ENCODE measurements at places on chromosomes 2 and 18.
A peak's percentile ranks its signal among the peaks of the same experiment; 100 is the strongest.

- no peak for DNase-seq
These were observed 115.9 kb downstream of the SH3RF3 start for GRCh38 chr2:109244750-109245382.

GRCh38 chr2:235330775-235331451 lies 162.9 kb upstream of the AGAP1 start:
- no peak for DNase-seq

DNA sequence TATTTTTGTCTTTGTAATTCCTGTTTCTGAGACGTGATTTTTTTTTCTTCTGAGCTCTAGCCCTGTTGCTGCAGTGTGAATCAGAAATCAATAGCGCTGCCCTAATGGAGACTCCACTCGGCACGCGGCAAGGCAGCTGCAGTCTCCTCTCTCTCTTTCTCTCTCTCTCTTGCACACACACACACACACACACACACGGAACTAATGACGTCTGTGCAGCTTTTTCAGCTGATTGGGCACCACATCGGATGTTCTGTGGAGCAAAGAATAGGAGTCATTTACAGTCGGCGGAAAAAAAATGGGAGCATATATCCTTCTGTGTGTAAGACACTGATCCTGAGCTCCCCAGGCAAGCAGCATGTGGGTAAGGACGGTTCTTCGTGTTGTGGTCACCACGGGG lies 2.0 kb upstream of the MYT1L start:
- no peak for DNase-seq

DNA sequence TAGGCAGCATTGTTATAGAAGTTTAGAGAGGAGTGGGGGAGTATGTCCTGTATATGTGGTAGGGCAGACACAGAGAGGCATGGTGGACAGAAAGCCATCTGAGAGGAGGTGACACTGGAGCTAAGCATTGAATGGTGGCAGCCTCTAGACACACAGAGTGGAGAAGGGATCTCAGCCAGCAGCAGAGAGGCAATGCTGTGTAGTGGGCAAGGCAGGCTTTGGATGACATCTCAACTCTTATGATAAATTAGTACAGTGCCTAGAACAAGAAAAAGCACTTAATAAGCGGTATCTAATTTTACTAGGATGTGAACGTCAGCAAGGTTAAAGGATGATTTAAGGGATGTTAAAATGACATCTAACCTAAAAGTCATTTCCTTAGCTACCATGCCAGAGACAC lies 22.5 kb upstream of the CERS6 start:
- no peak for DNase-seq

- DNase-seq: no peak
These were observed 407.5 kb downstream of the RNF144A start for GRCh38 chr2:7324706-7325105.

- no peak for DNase-seq
These were observed 277.7 kb upstream of the FBXO11 start for GRCh38 chr2:48183991-48184390.

GRCh38 chr2:171941316-171941699 lies 19.0 kb downstream of the HAT1 start:
- DNase-seq: no peak

DNA sequence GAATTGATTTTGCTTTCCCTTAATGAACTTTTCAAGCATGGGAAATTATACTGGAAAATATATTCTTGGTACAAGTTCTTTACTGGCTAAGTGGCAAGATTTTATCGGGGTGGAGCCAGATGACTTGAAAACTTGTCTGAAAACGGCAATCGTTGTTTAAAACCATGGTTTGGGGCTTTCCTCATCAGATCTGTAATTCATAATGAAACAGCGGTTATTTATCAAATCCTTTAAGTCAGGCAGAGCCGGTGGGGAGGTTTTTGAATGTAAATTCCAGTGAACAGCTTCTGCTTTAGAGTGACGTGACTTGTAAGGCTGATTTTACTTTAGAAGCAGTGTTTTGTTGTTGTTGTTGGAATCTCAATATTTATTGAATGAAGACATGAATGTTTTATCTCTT lies 2.6 kb downstream of the SEC11C start:
- DNase-seq: no peak

DNA sequence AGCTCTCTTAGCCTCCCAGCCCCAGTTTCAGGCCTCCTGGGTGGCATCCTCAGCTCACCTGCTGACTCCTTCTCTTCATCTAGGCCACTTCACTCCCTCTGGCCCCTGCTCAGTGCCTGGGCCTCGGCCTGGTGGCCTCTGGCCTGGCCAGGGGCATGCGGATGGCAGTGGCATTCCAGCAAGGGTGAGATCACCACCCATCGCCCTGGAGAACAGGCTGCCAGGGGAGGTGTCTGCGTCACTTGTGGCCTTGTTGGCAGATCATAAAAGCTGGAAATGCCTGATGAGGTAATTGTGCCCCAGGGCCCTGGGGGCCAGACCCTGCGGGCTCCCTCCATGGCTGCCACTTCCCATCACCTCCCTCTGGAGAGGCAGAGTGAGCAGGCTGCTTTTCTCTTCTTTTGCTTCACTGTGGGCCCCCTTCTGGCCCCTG lies 72.5 kb upstream of the SMAD2 start:
- DNase-seq: no peak

DNA sequence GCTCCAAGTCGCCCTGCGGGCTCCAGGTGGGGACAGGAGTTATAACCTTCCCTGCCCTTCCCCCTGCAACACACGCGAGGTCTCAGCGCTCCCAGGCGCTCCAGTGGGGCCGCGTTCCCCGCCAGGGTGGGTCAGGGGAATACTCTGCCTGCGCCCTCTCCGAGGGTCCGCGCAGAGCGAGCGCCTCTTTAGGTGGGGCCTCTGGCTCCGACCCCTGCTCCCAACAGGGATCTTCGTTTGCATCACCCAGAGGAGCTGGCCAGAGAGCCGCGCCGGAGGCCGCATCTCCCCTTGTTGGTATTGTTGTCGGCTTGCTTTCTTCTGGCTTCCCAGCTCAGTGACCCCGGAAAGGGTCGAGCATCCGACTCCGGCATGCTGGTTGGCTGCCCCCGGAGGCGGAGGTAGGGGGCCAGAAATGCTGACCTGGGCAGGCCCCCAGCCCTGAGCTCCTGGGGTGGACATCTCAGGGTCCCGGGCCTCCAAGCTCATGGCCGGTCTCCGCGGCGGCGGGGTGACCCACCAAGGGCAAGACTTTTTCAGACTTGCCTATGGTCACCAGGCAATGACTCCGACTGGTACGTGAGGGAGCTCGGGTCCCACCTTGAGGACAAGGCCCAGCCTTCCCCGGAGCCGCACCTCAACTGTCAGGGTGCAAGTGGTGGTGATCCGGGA lies 11.2 kb upstream of the EN1 start:
- DNase-seq: no peak

DNA sequence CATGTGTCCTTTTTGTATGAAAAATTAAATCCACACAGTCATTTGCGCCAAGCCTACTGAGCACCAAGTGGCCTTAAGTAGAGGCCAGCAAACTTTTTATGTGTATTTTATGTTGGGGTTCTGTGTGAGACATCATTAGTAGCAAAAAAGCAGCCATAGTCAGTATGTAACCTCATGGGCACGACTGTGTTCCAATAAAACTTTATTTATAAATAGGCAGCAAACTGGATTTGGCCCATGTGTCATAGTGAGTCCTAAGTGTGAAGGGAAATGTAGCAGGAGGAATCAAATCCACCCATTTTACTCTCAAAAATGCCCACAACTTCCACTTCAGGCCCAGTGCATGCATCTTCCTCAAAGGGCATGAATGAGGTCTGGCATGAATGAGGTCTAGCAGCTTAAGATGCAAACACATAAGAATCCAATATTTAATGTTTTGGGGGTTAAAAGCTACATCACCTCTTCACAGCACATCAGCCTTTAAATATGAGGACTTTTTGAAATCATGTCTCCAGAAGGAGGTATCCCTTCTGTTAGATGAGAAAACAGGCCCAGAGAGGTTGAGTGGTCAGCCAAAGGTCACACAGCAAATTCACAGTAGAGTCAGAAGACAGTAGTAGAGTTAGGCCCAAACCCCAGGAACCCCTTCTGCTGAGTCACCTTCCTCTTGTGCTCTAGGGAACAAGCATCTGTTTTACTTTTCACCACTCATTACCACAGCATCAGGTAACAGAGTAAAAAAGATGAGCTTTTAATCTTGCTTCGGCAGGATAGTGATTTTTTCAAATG lies 45.6 kb downstream of the MREG start:
- DNase-seq: no peak

- DNase-seq: peak; percentile 1
These were observed 376.1 kb downstream of the IRS1 start for GRCh38 chr2:226423498-226423960.

DNA sequence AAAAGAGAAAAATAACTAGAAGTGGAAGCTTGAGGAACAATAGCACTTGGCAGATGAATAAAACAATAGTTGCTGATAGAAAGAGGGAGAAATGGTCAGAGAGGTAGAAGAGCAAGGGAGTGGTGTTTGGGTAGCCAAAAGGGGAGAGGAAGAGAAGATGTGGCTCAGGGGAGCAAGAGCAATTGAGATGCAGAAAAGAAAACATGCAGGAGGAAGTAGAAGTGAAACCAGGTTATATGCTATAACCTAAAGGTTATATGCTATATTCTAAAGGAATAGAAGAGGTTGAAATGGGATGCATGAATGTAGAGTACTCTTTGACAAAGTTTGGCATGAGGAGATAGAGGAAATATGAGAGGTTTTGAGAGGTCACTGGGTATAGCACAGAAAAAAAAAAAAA lies 759.5 kb downstream of the SATB2 start:
- DNase-seq: no peak

- no peak for DNase-seq
These were observed 9.0 kb upstream of the IGFBP2 start for GRCh38 chr2:216624251-216624650.

GRCh38 chr2:172038604-172039003 lies 38.9 kb downstream of the METAP1D start:
- no peak for DNase-seq

- DNase-seq: no peak
These were observed 66.3 kb downstream of the MYCN start for GRCh38 chr2:16006537-16007166.

DNA sequence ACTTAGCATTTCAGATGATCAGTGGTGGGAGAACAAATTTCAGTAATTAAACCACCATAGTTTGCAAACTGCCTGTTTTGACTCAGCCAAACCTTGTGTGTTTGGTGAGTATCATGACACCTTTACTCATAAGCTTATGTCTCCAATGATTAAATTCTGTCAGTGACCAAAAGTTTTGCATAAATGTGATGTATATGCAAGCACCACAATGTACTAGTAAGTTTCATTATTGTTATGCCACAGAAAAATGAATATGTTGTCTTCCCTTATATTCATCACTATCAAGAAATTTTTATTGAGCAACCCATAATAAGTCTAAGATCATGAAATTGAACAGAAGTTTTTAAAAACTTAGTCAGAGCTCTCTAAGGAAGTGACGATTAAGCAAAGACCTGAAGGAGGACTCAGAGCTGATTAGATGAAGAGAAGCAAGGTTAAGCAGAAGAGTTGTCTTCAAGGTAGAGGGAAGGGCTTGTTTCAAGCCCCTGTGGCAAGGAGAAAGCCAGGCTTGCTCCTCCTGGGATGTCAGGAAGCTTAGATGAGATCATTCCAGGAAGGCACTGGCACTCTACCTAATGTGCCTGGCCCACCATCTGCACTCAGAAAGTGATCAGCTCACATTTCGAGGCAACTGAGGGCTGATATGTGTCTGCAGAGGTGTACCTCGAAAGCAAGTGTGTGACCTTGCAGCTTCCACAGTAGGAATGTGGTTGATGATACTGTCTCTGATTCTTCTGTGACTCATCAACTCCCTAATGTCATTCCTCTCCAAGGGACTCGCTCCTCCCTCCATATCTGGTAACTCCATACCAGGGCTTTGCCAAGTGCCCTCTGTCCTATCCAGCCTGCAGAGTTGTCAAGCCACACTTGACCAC lies 54.7 kb downstream of the KCTD18 start:
- DNase-seq: no peak

GRCh38 chr2:109171444-109172334 lies 42.7 kb downstream of the SH3RF3 start:
- DNase-seq: no peak

Measured in activated gamma-delta T cell treated with anti-CD3 and anti-CD28 coated beads, Interleukin-2, amount 50 U/mL, for 16 hours (primary cell).